ENCODE measurements at places on chromosomes 1 and 21. TPM values are rescaled to one million over a fixed set of nuclear protein-coding genes. Genes with fewer than 3 reads are reported as not detected.

The RNU1-1 gene
- 6,622 TPM for total RNA-seq

The ITLN2 gene
- 44.1 TPM for total RNA-seq

The PYCR2 gene
- 61.6 TPM for total RNA-seq

The KCNT2 gene
- total RNA-seq = 8.1 TPM

The DOP1B gene
- 19.0 TPM for total RNA-seq

The JAM2 gene
- 38.6 TPM for total RNA-seq

The AMPD1 gene
- not detected for total RNA-seq

The TMEM52 gene
- total RNA-seq = 1.5 TPM

The BRDT gene
- not detected for total RNA-seq

The SAMD13 gene
- total RNA-seq = 1.6 TPM

The SPRR2G gene
- not detected for total RNA-seq

The HRNR gene
- total RNA-seq = not detected

The CAMK1G gene
- 1.4 TPM for total RNA-seq

The PGD gene
- 166 TPM for total RNA-seq

The HAO2 gene
- total RNA-seq = not detected

The RGSL1 gene
- not detected for total RNA-seq

The OR6N1 gene
- 2.3 TPM for total RNA-seq

DNA sequence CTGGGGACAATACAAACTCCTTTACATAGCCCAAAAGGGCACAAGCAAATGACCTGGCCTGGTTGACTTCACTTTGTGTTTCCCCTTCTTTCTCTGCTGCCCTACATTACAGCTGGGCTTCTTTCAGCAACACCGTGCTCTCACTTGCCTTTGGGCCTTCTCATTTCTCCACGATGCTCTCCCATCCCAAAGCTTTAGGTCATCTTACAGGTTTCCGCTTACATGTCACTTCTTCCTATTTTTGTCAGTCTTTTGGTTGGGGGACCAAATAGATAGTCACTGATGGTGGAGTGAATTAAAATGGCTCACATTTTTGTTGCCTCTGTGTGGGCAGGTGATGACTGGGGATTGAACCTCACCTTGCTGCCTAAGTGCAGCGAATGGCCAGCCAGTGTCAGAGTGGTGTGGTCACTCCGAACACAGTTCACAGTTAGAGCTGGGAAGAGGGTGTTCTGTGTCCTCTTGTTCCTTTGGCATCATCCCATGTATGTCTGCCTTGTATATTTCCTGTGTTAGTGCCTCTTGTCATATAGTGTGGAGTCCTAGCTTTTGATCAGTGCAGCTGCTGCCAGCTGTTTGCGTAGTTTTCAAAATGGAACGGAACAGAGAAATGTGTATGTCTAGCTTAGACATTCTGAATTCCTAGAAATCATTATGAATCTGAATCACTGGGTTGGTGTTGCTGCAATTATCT, 134.8 kb downstream of the NOS1AP start:
- no peak for DNase-seq

- DNase-seq = no peak
These were observed 37.5 kb upstream of the ANGPTL1 start for GRCh38 chr1:178908358-178908757.

GRCh38 chr1:200473698-200474371, 64.0 kb upstream of the ZNF281 start:
- no peak for DNase-seq

GRCh38 chr1:150311762-150312161, 9.6 kb upstream of the PRPF3 start:
- DNase-seq = no peak

DNA sequence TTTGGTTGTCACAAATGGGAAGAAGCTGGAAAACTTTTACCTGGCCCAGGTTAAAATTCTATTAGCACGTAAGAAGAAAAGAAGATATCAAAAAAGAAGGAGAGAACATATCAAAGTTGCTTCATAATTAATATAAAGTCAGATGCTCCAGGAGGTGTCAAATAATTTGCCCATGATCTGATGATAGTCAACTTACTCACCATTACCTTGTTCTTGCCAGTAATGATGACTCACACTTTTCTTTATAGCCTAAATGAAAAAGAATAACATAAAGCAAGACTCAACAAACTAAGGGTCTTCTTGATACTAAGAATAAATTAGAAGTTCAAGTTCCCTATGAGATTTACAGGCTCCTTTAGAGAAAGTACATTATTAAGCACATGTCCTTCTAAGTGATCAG, 580.4 kb downstream of the TTLL7 start:
- DNase-seq = no peak

GRCh38 chr1:13583595-13583965, at the start of gene PDPN:
Gene PDPN, plus strand, starts transcription at chr1:13583832. Its CDS starts 202 bp downstream, at chr1:13584034.
- peak; percentile 70 for DNase-seq

GRCh38 chr1:99725996-99726395, 40.4 kb downstream of the FRRS1 start:
- DNase-seq = no peak

- no peak for DNase-seq
These were observed 512.2 kb upstream of the NR5A2 start for GRCh38 chr1:199515261-199515660.

GRCh38 chr1:178019622-178020021, 49.8 kb upstream of the SEC16B start:
- no peak for DNase-seq

GRCh38 chr1:245915841-245916240, 591.2 kb downstream of the SMYD3 start:
- no peak for DNase-seq

- no peak for DNase-seq
These were observed 42.9 kb downstream of the NFIA start for GRCh38 chr1:61125263-61125662.

- DNase-seq = no peak
These were observed 122.9 kb downstream of the GLUL start for GRCh38 chr1:182268669-182269068.

DNA sequence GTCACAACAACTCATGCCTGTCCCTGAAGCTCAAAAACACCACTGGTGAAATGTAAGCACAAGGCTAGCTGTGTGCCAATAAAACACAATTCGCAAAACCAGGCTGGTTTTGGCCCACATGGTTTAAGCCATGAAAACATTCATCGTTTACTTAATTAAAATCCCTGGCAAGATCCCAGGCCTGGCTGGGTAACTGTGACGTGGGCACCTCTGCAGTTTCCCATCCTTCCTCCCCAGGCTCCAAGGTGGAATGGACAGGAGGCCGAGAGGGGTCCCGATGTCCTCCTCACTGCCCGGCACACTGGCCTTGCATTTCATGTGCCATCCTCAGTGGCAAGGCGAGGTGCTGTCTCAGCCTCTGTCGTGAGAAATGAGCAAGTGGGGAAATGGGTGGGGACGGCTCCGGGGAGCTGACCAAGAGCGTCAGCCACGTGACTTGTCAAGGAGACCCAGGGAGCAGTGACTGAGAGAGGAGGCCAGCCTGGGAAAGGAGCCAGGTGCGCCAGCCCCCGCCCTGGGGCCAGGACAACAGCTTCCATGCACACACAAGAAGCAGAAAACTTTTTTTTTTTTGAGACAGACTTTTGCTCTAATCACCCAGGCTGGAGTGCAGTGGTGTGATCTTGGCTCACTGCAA, 153.1 kb upstream of the RAB4A start:
- DNase-seq = peak; percentile 89

- DNase-seq = no peak
These were observed 80.8 kb downstream of the DYRK1A start for GRCh38 chr21:37447288-37447936.

DNA sequence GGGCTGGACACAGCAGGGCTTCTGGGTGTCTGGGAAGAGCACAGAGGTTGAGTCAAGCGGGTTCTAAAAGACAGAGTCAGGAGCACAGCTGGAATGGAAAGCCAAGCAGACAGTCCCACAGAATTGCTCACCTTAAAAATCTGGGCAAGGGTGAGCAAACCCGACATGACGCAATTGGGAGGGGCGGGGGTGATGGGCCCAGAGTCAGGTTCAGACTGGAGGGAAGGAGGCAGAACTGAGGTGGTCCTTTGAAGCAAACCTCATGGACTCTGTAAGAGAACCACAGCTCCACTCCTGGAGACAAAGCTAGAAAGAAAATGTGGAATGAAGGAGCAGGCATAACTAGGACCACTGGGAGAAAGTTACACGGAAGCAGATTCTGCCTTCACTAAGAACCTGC, 49.0 kb downstream of the FAM78B start:
- no peak for DNase-seq

- no peak for DNase-seq
These were observed 307.9 kb downstream of the SMYD3 start for GRCh38 chr1:246199086-246199645.

- DNase-seq = no peak
These were observed 9.8 kb upstream of the ALPL start for GRCh38 chr1:21499283-21499950.

- no peak for DNase-seq
These were observed 153.8 kb upstream of the HMGB4 start for GRCh38 chr1:33709783-33710718.

DNA sequence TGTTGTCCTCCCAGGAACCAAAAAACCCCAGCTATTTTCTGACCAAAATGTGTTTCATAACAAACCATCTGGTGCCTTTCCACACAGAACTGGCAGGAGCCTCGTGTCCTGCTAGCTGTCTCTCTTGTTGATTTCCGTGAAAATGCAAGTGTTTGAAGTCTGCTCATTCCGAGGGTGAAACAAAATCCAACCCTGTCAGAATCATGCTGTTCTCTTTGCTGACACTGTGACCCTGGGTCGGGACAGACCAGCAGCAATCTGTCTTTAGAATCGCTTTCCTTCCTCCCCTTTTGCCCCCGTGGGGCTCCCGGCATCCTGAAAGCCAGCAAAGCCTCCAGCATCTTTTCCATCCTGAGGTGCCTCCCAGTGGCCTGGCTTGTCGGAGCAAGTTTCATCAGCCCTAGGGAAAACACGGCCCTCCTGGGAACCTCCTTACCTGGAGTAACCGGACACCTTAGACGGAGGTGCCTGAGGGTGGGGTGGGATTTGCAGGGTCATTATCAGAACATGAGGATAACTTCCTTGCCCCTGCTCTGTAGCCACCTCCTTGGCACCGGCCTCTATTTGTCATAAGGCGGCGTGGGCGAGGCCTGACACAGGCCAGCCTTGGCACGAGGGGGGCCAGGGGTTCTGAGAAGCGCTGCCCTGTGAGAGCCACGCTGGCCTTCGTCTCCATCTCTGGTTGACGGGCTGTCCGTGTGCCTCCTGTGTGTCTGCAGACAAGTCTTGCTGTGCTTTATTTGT, 24.9 kb downstream of the LDLRAP1 start:
- DNase-seq = no peak

GRCh38 chr1:47681735-47682134, 243.9 kb downstream of the FOXD2 start:
- DNase-seq = no peak

GRCh38 chr1:46131712-46132528, 509 bp downstream of the PIK3R3 start:
- no peak for DNase-seq

- DNase-seq = no peak
These were observed 164.7 kb upstream of the KCNJ15 start for GRCh38 chr21:38092051-38092450.

DNA sequence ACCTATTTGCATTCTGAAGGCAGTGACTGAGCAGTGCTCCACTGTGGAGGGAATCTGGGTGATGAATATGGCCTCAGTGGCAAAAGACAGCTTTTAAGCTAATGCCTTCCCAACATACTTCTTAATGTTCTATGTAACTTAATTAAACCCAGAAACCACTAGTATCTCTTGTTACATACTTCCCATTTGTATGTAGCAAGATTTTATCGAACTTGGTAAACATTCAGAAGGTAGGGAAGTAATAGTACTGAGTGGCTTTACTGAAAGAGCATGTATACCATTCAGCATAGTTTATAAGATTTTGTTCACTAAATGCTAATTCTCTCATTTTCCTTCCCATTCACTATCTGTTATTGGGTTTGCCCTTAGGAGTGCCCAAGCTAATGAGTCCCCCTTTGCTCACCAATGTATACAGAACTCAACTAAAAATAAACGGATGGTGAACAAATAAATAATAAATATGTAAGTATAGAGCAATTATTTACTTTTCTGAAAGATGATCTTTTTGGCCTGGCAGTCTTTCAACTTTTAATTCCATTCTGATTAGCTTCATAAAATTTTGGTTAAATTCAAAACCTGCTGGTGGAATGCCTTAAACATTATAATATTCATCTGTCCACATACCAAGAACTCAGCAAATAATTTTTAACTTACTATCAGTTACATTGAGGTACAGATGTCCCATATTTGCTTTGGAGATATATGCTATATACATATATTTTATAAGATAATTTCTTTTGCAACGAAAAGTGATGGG, 204.4 kb downstream of the APP start:
- no peak for DNase-seq

- DNase-seq = no peak
These were observed 7.1 kb upstream of the MAP1LC3C start for GRCh38 chr1:242005866-242006535.

DNA sequence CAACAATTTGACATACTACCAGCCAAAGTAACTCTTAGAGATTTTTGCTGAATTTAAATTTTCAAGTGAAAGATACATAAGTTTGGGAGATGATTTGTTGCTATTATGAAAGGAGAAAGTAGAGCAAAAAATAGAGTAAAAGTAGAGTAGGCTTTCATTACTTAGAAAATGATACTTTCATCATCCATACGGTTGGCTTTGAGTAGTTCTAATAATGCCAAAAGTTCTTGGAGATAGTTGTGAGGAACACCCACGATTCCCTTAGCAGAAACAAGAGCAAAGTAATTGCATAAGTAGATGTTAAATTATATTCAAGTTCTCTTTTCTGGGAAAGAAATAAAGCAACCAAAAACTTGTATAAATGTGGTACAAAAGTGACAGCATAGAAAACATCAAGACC, 95.0 kb upstream of the VAV3 start:
- no peak for DNase-seq

DNA sequence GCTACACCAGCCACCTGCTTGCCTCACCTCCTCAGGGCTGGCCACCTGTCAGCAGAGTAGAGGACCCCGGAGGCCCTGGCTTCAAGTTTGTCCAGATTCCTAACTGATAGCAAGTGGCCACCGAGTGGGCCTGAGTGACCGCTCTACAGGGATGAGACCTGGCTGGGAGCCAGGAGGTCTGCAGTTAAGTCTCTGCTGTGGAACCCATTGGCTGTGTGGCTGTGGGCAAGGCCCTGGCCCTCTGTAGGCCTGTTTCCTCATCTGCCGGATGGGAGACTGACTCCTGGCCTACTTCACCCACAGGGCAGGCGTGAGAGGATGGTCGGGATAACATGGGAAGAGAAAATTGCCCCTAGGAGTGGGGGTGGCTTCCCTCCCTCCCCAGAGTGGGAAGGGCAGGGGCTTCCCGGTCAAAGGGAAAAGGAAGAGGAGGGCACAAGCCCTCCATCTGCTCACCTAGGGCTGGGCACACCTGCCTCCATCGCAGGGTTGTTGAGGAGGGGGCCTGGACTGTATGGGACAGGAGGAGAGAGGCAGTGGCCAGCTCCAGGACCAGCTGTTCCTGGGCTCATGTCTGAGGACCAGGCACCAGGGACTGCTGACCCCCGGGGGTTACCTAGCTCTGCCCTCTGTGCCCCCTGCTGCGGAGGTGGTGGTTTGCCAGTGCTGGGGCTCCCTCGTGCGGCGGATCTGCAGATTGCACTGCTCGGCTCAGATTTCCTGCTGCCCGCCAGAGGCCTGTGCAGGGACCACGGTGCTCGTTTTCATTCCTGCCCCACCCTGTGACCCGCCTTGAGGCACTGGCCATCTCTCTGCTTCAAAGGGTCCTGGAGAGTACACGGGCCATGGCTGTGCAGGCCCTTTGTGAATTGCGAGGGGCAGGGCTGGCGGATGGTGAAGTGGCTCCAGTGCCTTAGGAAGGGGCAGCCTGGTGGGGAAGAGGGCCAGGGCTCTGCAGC, 9.1 kb upstream of the MTFR1L start:
- DNase-seq = peak; percentile 86

- no peak for DNase-seq
These were observed 46.2 kb downstream of the DDR2 start for GRCh38 chr1:162678439-162678838.

GRCh38 chr1:39322431-39322830, 117.9 kb downstream of the MACF1 start:
- no peak for DNase-seq
